ENCODE measurements at places on chromosomes 13 and 19. TPM values are rescaled to one million over a fixed set of nuclear protein-coding genes. Genes with fewer than 3 reads are reported as not detected.
A peak's percentile ranks its signal among the peaks of the same experiment; 100 is the strongest.

- H3K4me1 ChIP-seq = no peaks in the 10 kb centered on the region
- no peaks in the 10 kb centered on the region for H3K36me3 ChIP-seq
- no peak for DNase-seq
- no peak overlapping the region for H3K27ac ChIP-seq
Observed at GRCh38 chr13:109055850-109056249, 426.4 kb downstream of the MYO16 start.

DNA sequence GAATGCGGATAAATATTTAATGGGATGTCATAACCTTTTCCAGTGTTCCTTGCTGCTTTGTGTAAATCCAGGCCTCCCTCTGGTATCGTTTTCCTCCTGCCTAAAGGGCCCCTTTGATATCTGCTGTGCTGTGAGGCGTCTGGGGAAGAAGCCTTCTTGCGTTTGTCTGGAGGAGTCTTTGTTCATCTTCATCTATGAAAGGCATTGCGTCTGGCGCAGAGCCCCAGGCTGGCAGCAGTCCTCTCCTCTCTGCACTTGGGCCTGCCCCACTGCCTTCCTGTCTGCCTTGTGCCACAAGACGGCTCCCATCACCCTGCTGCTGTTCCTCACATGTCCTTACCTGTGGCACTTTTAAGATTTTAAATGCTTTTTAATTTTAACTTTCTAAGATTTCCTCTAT lies 9.8 kb downstream of the PROZ start:
- no peaks in the 10 kb centered on the region for H3K27me3 ChIP-seq
- DNase-seq = no peak
- H3K4me1 ChIP-seq = peaks cover 24% of the 10 kb centered on the region
- no peak overlapping the region for H3K27ac ChIP-seq

- DNase-seq = peak; percentile 78
- H3K27me3 ChIP-seq = no peaks in the 10 kb centered on the region
- H3K4me3 ChIP-seq = no peak overlapping the region
- peaks cover 27% of the 10 kb centered on the region for H3K4me1 ChIP-seq
Observed at GRCh38 chr13:114339857-114340534, 25.7 kb downstream of the CHAMP1 start.

GRCh38 chr19:42281827-42282762 lies 13.0 kb downstream of the CIC start:
- peaks cover 4% of the 10 kb centered on the region for H3K36me3 ChIP-seq
- DNase-seq = no peak
- H3K4me1 ChIP-seq = peaks cover 71% of the 10 kb centered on the region
- no peaks in the 10 kb centered on the region for H3K27me3 ChIP-seq

- H3K27ac ChIP-seq = no peak overlapping the region
- H3K36me3 ChIP-seq = no peaks in the 10 kb centered on the region
- no peak for DNase-seq
- no peaks in the 10 kb centered on the region for H3K27me3 ChIP-seq
- H3K4me1 ChIP-seq = peaks cover 10% of the 10 kb centered on the region
Observed at GRCh38 chr19:6556480-6557195, 25.8 kb downstream of the TNFSF9 start.

- no peaks in the 10 kb centered on the region for H3K27me3 ChIP-seq
- H3K4me3 ChIP-seq = no peak overlapping the region
- DNase-seq = no peak
Observed at GRCh38 chr19:16088351-16089009, 12.2 kb downstream of the TPM4 start.

DNA sequence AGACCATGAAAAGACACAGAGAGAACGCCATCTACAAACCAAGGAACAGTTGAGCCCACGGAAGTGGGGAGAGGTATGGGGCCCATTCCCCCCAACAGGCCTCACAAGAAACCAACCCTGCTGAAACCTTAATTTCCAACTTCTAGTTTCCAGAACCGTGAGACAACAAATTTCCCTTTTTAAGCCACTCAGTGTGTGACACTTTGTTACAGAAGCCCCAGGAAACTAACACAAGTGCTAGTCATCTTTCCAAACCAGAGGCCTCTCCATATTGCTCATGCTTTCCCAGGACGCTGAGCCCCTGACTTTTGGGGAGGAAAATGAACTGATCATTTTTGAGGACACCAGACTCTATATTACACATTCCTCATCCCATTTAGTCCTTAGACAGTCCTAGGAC lies 186.8 kb downstream of the NUFIP1 start:
- no peak overlapping the region for H3K4me3 ChIP-seq
- DNase-seq = no peak
- no peaks in the 10 kb centered on the region for H3K4me1 ChIP-seq
- H3K36me3 ChIP-seq = no peaks in the 10 kb centered on the region
- H3K27me3 ChIP-seq = no peaks in the 10 kb centered on the region

- DNase-seq = no peak
- H3K27ac ChIP-seq = no peak overlapping the region
- H3K27me3 ChIP-seq = no peaks in the 10 kb centered on the region
- H3K4me1 ChIP-seq = peaks cover 3% of the 10 kb centered on the region
- no peak overlapping the region for H3K4me3 ChIP-seq
Observed at GRCh38 chr13:112714376-112715174, 24.7 kb downstream of the ATP11A start.

DNA sequence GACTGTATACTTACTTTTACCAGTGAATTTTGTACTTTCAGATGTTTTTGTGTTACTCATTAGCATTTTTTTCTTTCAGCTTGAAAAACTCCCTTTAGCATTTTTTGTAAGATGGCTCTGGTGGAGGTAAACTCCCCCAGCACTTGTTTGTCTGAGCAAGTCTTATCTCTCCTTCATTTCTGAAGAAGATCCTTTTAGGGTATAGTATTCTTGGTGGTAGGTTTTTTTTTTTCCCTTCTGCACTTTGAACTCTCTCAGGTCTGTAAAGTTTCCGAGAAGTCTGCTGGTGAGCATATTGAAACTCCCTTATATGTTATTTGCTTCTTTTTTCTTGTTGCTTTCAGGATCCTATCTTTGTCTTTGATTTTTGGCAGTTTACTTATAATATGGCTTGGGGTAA lies 35.1 kb downstream of the IGFL3 start:
- H3K4me3 ChIP-seq = no peak overlapping the region
- no peaks in the 10 kb centered on the region for H3K36me3 ChIP-seq
- no peak for DNase-seq
- peaks cover 17% of the 10 kb centered on the region for H3K27me3 ChIP-seq
- H3K27ac ChIP-seq = no peak overlapping the region
- H3K4me1 ChIP-seq = no peaks in the 10 kb centered on the region

GRCh38 chr19:7328647-7329046 lies 20.1 kb upstream of the ARHGEF18 start:
- H3K36me3 ChIP-seq = no peaks in the 10 kb centered on the region
- H3K27ac ChIP-seq = no peak overlapping the region
- DNase-seq = no peak
- no peak overlapping the region for H3K4me3 ChIP-seq
- H3K4me1 ChIP-seq = no peaks in the 10 kb centered on the region
- no peaks in the 10 kb centered on the region for H3K27me3 ChIP-seq

ZNF154 gene
- 4.2 TPM for total RNA-seq

ZIC5 gene
- not detected for total RNA-seq

ZNF420 gene
- total RNA-seq = 15.6 TPM
